ENCODE measurements at places on chromosomes 3 and 15.

- DNase-seq, result peak; percentile 46
Measured at GRCh38 chr15:42704492-42704926, 32.4 kb downstream of the CDAN1 start.

GRCh38 chr15:99052205-99052604 lies 44.6 kb upstream of the PGPEP1L start:
- DNase-seq, result no peak

GRCh38 chr3:66638717-66639116 lies 137.9 kb upstream of the LRIG1 start:
- no peak for DNase-seq

DNA sequence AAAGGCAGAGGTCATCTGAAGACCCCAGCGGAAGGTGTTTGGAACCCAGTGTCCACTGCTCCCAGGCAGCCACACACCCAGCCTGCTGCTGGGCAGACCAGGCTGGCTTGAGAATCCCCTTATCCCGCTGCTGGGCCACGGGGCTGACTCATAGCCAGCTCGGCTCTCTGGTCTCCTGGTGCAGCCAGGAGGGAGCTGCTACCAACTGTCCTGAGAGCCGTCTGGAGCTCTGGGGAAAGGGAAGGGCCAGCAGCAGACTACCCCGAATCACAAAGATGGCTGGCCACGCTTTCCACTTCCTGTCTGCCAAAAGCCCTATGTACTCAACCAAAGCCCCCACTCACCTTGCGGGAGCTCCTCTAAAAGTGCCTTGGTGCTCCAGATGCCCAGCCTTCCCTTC lies 38.3 kb downstream of the WHAMM start:
- DNase-seq, result no peak

DNA sequence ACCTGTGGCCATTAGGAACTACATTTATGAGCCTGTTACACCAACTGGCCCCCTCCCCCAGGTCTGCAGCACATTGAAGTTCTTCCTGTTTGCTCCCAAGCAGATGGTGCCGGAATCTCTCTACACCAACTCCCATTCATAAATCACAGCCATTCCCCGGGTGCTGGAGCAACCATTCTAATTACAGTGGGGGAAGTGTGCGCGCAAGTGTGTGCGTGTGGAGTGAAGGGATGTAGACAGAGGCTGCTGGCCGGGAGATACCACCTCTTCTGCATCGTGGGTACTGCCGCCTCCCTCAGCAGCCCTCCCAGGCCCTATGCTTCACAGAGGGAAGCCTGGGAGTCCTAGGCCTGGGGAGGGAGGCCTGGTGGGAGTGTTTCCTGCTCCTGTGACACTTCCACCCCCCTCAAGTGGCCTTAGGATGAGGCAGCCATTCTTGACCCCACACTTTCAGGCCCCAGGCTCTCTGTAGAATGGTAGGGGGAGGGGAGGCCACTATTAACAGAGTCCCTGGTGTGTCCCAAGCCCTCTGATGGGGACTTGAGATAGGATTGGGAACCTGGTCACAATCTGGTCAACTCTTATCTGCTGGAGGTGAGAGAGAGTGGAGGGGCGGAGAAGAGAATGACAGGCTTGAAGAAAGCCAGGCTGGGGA lies 69.1 kb downstream of the MAGEF1 start:
- no peak for DNase-seq

DNA sequence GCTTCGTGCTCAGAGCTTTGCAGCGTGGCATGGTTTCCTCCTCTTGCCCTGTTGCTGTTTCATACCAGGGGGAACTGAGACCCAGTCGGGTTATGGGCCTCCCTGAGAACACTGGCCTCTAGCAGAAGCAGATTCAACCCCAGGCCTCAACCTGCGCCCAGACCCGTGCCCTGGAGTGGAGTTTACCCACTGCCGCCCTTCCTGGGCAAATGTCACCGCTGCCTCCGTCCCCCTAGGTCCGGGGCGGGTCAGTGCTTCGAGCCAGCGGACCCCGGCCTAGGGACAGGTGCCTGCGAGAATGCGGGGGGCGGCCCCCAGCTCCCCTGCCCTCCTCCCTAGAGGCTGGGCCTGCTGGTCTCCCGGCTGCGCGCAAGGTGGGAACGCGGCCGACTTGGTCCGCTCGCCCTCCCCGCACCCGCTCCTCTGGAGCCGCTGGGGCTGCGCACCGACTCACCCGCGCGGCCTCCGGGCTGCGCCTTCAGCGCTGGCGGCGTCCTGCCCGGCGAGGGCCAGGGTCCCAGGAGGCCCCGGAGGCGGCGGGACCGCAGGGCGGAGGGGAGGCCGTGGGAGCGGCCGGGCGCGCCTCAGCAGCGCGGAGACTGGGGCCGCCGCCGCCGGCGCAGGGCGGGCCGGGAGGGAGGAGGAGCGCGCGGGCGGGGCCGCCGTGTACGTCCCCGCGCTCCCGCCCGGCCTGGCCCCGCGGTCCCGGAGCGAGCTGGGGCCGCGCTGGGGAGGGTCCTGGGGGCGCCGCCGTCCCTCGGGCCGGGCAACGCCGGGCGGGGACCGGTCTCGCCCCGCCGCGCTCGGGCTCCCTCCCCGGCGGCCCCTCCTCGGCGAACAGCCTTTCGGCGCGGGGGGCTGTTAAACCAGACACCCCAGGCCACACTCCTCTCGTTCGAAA lies at the start of gene PIGZ:
Gene PIGZ (minus strand): TSS at position 601 of the 901 bp plus-strand sequence. CDS start 16,802 bp downstream, outside the sequence.
- no peak for DNase-seq

DNA sequence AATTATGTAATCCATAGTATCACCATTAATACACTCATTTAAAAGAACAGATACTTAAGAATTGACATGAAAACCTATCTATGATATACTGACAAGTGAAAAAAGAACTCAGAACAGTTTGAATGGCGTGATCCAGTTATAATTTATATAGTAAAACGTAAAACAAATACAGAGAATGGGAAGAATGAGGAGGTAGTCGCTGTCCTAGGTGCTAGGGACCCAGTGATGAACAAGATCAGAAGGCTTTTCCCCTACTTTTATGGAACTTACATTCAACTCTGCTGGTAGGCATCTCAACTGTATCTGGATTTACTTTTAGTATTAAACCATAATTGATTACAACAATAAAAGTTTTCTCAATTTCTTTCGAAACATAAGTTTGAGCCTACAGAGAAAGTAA lies 31.8 kb downstream of the GSK3B start:
- DNase-seq, result no peak

GRCh38 chr3:139491027-139491700 lies 14.8 kb upstream of the RBP2 start:
- DNase-seq, result peak; percentile 91

GRCh38 chr3:185856652-185857051 lies 31.8 kb upstream of the IGF2BP2 start:
- DNase-seq, result no peak

- DNase-seq, result no peak
Measured at GRCh38 chr15:60635507-60636352, 156.8 kb upstream of the ICE2 start.

DNA sequence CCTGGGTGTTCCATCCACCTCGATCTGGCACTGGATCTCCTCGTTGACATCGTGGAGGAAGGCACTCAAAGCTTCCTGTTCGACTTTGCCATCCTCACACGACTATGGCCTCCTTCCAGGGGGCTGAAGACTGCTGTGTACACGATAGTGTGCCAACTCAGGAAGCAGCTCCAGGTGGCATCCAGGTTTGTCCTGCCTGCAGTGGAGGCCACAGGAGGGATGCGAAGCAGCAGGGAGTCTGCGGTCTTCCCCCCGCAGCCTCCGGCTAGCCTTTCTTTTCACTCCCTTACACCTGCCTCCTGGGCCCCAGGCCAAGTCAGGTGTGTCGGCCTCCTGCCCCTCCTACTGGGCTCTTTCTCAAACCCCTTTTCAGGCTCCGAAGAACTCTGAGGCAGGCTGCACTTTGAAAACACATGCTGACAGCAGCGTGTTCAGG lies 32.2 kb downstream of the SYNM start:
- DNase-seq, result no peak

GRCh38 chr3:4748701-4749378 lies 230.4 kb upstream of the BHLHE40 start:
- DNase-seq, result no peak

GRCh38 chr3:78258798-78259197 lies 1218.9 kb downstream of the ROBO2 start:
- no peak for DNase-seq

DNA sequence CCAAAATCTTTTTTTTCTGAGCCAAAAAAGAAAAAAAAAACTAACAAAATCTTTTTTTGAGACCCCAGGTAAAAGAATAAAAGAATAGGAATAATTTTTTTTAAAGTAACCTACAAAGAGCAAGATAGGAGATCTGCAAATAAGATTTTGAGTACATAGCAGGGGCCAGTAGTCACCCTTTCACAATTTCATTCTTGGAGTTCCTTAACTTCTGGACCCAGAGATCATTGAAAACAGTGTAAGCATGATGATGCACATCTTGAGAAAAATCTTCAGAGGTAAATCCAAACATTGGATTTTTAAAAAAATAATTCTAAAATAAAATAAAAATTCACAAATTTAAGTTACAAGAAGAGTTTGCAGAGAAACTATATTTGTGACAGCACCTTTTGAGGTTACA lies 18.8 kb downstream of the TFRC start:
- no peak for DNase-seq

DNA sequence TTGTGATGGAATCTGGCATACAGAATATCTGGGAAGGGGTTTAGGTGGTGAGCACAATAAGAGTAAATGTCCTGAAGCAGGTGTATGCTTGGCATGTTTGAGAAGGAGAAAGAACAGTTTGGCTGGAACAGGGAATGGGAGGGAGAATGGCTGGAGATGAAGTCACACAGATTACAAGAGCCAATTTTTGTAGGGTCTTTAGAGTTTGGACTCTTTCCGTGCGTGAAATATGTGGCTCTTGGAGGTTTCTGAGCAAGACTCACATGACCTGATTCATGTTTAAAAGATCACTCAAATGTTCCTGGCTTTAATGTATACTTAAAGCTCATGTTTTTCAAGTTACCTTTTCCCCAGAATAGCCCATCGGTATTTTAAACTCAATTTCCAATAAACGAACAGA lies 32.8 kb downstream of the SPRED1 start:
- no peak for DNase-seq

DNA sequence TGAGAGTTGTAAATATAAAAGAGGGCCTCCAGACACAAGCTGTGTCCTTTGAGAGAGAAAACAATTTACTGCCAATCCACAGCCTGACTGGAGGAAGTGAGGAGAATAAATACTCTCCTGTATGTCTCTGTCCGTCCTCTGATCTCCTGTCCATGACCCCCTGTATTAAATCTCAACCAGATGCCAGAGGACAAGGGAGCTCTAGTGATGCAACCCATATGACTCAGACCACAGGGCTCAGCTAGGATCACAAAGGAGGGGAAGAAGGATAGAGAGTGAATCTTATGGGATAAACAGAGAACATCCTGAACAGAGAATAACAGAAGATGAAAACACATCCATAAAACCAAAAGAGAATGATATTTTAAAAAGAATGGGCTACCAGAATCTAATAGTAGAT lies 482.6 kb downstream of the PLOD2 start:
- DNase-seq, result no peak

DNA sequence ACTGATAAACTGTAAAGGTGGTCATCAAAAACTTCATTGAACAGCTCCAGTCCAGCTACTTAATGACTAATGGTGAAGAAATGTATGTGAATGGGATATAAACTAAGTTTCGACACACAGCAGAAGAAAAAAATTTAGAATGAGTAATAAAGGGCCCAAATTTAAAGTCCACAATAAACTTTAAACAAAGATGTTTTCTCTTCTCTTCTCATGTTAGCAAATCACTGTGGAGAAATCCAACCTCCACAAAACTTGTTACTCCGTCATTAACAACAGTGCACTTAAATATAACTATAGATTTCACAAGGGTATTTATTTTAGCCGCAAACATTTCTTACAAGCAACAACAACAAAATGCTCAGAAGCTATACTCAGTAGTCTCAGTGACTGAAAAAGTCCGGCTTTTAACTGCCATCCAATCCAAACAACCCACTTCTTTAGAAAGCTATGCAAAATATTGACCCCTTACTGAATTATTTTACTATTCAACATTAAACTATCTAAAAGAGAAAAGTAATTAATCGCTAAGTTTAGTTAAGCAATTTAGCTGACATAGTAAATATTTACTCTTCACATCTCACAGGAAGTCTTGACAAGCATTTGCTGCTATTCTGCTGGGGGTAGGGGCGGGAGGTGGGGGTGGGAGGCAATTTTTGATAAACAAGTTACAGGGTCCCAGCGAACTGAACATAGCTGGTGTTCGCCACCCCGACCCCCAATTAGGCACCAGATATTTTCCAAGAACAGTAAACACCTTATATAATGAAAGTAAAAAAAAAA lies 2.4 kb downstream of the IGF2BP2 start:
- DNase-seq, result no peak

GRCh38 chr3:87793337-87793877 lies 265.4 kb downstream of the CGGBP1 start:
- DNase-seq, result no peak

DNA sequence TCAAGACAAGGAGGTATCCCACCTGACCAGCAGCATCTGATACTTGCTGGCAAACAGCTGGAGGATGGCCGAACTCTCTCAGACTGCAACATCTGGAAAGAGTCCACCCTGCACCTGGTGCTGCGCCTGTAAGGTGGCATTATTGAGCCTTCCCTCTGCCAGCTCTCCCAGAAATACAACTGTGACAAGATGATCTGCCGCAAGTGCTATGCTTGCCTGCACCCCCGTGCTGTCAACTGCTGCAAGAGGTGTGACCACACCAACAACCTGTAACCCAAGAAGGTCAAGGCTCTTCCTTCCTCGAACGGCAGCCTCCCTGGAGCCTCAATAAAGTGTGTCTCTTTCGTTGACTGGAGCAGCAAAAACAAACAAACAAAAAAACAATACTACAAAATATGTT lies 2.2 kb upstream of the SLC4A7 start:
- DNase-seq, result no peak

- no peak for DNase-seq
Measured at GRCh38 chr3:41198046-41198445, 1.3 kb upstream of the CTNNB1 start.

DNA sequence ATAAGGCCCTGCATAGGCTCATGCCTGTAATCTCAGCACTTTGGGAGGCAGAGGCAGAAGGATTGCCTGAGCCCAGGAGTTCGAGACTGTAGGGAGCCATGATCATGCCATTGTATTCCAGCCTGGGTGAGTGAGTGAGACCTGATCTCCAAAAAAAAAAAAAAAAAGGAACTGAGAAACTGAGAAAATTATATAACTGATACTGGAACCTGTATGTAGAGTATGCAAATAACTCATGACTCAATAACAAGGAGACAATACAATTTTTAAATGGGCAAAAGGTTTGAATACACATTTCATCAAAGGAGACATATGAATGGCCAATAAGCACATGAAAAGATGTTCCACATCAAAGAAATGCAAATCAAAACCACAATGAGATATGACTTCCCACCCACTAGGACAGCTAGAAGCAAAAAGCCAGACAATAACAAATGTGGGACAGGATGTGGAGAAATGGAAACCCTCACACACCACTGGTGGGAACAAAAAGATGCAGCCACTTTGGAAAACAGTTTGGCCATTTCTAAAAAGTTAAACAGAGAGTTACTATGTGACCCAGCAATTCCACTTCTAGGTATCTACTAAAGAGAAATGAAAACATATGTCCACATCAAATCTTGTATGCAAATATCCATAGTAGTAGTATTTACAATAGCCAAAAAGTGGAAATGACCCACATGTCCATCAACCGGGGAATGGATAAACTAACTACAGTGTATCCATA lies 70.7 kb downstream of the IQSEC1 start:
- no peak for DNase-seq

- DNase-seq, result peak; percentile 81
Measured at GRCh38 chr3:160569894-160570652, 4.7 kb upstream of the KPNA4 start.

Data from NCI-H2029 treated with DMSO at 0.1 percent for 48 hours (cell line).